ENCODE measurements at places on chromosomes 6 and 20. TPM values are rescaled to one million over a fixed set of nuclear protein-coding genes. Genes with fewer than 3 reads are reported as not detected.

Gene AVP
- polyA plus RNA-seq, result not detected

Gene REM1
- 2.6 TPM for polyA plus RNA-seq

GRCh38 chr6:108165714-108166663, at the start of gene NR2E1:
Gene NR2E1, plus strand, starts transcription at chr6:108166022. Its CDS starts 744 bp downstream, at chr6:108166766.
- DNase-seq, result no peak

GRCh38 chr20:14069796-14070195, 74.5 kb downstream of the MACROD2 start:
- no peak for DNase-seq

- no peak for DNase-seq
Observed at GRCh38 chr20:10649797-10650160, 24.0 kb downstream of the JAG1 start.

DNA sequence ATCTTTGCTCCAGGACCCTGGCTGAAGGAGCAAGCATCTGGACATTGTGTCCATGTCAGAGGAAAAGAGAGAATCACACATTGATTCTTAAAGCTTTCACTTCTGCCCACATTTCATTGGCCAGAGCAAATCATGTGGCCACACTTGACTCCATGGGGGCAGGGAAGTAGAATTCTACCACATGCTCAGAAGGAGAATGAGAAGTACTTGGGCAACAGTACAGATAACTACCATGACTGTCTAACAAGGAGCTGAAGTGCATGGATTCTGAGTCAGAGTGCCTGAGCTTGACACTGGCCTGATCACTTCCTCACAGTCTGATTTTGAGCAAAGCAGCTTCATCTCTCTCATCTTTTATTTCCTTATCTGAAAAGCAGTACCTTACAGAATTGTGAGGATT, 38.6 kb downstream of the GHRH start:
- no peak for DNase-seq

- DNase-seq, result no peak
Observed at GRCh38 chr6:80105972-80106417, 476 bp upstream of the BCKDHB start.

Gene SLC17A1
- not detected for polyA plus RNA-seq

Gene LGSN
- not detected for polyA plus RNA-seq

DNA sequence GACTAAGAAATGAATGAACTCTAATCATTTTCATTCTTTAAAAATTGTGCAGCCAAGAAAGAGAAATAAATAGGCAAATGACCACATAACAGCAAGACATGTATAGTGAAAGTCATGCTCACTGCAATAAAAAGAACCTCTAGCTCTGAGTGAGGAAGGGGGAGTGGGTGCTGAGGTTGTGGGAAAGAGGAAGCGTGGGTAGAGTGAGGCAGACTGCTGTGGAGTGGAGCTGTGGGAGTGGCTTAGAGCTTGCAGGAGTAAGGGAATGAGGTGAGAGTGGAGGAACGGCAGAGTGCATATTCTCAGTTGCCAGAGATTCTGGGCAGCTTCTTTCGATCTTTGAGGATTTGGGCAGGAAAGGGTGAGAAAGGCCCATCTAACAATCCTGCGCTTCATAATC, 10.4 kb downstream of the DEFB129 start:
- DNase-seq, result peak; percentile 32

GRCh38 chr20:47337413-47337812, 19.1 kb downstream of the ZMYND8 start:
- no peak for DNase-seq

GRCh38 chr20:59977086-59977485, 18.9 kb downstream of the CDH26 start:
- no peak for DNase-seq

DNA sequence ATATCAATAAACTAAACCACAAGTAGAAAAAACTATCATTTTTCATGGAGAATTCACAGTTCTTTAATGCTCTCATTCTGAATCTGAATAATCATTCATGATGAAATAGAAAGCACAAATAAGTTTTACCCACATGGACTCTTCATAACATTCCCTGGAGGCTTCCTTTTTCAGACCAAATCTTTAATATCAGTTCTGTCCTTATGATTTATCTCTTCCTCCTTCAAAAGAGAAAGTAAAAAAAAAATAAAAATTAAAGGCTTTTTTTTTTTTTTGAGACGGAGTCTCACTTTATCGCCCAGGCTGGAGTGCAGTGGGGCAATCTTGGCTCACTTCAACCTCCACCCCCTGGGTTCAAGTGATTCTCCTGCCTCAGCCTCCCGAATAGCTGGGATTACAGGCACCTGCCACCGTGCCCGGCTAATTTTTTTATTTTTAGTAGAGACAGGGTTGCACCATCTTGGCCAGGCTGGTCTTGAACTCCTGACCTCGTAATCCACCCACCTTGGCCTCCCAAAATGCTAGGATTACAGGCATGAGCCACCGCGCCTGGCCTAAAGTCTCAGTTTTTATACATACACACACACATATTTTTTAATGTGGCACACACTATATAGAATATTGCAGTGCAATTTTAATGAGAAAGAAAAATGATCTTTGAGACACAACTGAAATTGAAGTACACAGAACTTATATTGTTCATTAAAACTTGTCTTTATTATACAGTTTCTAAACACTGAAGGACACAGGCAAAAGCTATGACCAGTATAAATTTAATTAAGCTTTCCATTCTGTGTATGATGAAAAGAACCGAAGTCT, 31.9 kb upstream of the ZNF217 start:
- DNase-seq, result no peak

DNA sequence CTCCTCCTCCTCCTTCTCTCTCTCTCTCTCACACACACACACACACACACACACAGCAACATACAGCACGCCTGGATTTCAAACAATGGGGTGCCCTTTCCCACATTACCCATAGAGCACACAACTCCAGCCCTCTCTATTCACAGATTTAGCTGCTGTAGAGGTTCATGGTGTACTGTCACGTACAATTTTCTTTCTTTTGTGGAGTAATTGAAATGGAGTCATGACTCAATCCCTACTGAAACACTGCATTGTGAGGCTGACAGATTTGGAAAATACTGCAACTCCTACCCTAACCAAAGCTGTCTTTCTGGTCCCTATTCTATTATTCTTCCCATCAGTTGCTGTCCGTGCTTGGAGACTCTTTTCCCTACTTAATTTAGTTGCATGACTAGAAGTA, 166.9 kb downstream of the EDN1 start:
- no peak for DNase-seq

DNA sequence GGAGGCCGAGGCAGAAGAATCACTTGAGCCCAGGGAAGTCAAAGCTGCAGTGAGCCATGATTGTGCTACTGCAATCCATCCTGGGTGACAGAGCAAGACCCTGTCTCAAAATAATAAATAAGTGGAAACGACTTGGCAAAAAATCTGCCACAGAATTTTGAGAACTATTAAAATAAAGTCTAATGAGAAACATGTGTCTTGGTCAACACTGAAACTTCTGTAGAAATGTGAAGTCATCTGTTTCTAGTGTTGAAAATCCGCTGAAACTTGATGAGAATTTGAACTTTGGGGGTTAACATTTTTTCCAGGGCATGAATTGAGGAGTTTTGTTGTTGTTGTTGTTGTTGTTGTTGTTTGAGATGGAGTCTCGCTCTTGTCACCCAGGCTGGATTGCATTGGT, 29.0 kb upstream of the BCLAF1 start:
- DNase-seq, result no peak

GRCh38 chr20:48723308-48724264, 104.2 kb downstream of the PREX1 start:
- no peak for DNase-seq

Gene SLC17A5
- polyA plus RNA-seq, result 10.6 TPM

- no peak for DNase-seq
Observed at GRCh38 chr6:106662458-106662857, 33.1 kb downstream of the QRSL1 start.

Gene HMGCLL1
- 0.46 TPM for polyA plus RNA-seq
